ENCODE measurements at places on chromosomes 4 and X. TPM values are rescaled to one million over a fixed set of nuclear protein-coding genes. Genes with fewer than 3 reads are reported as not detected.

Gene USP51
- 13.7 TPM for polyA plus RNA-seq

- DNase-seq = no peak
Observed at GRCh38 chr4:152148057-152148456, 387.2 kb upstream of the GATB start.

Gene STBD1
- 2.6 TPM for polyA plus RNA-seq

GRCh38 chr4:85399270-85399669 is 75.7 kb upstream of the ARHGAP24 start:
- no peak for DNase-seq

- DNase-seq = no peak
Observed at GRCh38 chr4:8402640-8403039, 37.9 kb downstream of the ACOX3 start.

- DNase-seq = no peak
Observed at GRCh38 chrX:18616688-18617406, 55.1 kb downstream of the RS1 start.

Gene CPEB2
- 18.2 TPM for polyA plus RNA-seq

Gene PRKG2
- 1.6 TPM for polyA plus RNA-seq

Gene GAGE1
- not detected for polyA plus RNA-seq

DNA sequence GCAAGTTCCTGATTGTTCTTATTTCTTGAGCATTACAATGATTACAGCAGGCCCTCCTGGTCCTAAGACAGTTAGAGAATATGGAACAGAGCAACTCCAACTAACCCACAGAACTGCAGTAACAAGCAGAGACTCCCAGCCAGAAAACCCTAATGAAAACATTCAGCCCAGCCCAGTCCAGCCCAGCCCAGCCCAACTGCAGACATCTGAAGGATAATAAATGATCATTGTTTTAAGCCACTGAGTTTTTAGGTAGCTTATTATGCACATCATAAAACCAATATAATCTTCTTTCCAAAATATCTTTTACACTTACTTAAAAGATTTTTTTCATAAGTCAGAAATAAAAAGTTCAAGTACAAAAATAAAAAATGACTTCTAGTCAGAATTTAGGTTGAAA is 51.3 kb downstream of the SPOCK3 start:
- no peak for DNase-seq

Gene NAP1L3
- 14.7 TPM for polyA plus RNA-seq

Gene KLKB1
- 1.1 TPM for polyA plus RNA-seq
